ENCODE measurements at places on chromosomes 7 and 10.

DNA sequence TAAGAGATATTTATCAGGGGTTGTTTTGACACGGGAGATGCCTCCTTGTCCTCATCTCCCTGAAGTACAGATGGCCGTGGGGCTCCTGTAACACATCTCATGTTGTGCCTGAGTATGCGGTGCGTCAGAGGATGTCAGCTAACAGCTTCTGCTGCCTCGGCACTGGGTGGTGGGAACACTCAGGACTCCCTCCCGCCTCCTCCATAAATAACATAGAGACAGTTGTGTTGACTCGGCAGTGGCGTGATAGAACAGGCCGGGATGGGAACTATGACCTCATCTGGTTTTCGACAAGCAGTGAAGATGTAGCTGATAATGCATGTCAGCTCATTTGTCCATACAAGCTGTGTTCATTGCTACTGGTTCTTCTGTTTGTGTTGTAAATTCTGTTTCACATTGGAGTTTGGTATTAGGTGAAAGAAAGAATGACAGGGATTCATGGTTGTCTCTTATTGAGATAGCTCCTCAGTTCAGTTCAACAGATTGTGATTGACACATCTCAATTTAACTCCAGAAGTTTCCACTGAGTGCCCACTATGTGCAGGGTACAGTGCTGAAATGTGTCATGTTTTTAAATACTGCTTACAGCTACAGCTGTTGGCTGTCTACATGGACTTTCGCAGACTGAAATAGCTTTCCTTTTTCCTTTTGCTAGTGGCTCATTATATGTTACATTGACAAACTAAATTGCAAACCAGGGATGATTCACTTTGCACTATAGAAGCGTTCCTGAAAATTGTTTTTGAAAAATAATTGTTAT is 87.4 kb downstream of the CHN2 start:
- DNase-seq: no peak

DNA sequence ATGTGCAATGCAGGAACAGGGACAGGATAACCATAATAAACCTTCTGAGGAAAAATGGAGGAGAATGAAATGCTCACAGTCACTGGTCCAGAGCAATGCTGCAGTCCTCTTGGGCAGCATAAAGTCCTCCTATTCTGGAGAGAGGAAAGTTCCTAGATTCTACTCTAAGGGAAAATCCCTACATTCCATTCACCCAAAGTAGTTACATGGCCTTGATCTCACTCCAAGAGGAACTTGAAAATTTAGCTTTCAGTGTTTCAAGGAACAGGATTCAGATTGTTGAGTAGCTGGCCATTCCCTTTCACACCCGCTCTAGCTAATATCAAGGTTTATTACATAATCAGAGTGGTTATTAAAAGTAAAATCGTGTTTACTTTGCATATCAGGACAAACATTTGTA is 168.3 kb downstream of the CHRM2 start:
- no peak for DNase-seq

DNA sequence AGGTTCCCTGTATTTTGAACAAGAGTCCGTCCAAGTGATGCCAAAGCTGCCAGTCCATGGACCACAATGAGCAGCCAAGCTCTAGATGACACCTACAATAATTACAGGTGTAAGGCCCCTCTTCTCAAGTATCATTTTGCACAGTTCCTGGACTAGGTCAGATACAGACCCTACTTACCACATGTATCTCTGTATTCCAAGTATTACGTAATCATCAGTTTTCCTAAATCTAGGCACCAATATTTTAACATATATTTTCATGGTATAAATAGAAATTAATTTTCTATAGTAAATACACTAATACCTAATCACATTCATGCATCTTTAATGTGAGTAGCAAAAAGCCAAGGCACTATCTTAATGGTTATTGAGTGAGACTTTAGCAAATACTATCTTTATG is 157.0 kb upstream of the PRSS1 start:
- no peak for DNase-seq

GRCh38 chr10:97442277-97442676 is 3.5 kb downstream of the EXOSC1 start:
- DNase-seq: no peak

GRCh38 chr7:29116361-29117200 is 29.8 kb downstream of the CPVL start:
- no peak for DNase-seq

DNA sequence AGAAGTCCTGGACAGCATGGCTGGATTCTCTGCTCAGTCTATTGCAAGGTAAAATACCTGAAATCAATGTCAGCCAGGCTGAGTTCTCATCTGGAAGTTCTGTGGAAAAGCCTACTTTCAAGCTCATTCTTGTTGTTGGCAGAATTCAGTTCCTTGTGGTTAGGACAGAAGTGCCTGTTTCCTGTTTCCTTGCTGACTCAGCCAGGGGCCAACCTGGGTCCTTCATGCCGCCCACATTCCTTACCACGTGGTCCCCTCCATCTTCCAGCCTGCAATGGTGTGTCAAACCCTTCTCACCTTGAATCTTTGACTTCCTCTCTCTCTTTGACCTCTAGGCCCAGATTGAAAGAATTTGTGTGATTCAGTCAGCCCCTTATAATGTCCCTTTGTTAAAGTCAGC is 197.1 kb upstream of the STK17A start:
- no peak for DNase-seq

GRCh38 chr10:30463944-30464451 is 30.0 kb downstream of the MAP3K8 start:
- DNase-seq: no peak

DNA sequence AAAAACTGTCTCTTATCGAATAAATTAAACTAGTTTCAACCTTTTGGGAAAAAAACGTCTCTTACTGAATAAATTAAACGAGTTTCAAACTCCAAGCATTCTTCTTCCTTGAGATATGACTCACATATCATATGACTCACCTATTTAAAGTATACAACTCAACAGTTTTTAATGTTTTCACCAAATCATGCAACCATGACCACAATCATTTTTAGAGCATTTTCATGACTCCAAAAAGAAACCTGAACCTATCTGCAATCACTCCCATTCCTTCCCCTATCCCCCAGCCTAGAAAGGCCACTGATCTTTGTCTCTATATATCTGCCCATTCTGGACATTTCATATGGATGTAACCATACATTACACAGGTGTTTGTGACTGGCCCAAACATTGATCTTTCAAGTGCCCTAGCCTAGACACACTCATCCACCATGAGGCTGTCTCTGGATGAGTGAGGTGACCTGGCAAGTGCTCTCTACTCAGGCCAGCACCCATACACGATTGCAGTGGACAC is 115.3 kb downstream of the PIP4K2A start:
- no peak for DNase-seq

- DNase-seq: no peak
Measured at GRCh38 chr7:47085491-47086275, 496.2 kb downstream of the TNS3 start.

- DNase-seq: no peak
Measured at GRCh38 chr10:51004776-51005175, 69.5 kb upstream of the PRKG1 start.

DNA sequence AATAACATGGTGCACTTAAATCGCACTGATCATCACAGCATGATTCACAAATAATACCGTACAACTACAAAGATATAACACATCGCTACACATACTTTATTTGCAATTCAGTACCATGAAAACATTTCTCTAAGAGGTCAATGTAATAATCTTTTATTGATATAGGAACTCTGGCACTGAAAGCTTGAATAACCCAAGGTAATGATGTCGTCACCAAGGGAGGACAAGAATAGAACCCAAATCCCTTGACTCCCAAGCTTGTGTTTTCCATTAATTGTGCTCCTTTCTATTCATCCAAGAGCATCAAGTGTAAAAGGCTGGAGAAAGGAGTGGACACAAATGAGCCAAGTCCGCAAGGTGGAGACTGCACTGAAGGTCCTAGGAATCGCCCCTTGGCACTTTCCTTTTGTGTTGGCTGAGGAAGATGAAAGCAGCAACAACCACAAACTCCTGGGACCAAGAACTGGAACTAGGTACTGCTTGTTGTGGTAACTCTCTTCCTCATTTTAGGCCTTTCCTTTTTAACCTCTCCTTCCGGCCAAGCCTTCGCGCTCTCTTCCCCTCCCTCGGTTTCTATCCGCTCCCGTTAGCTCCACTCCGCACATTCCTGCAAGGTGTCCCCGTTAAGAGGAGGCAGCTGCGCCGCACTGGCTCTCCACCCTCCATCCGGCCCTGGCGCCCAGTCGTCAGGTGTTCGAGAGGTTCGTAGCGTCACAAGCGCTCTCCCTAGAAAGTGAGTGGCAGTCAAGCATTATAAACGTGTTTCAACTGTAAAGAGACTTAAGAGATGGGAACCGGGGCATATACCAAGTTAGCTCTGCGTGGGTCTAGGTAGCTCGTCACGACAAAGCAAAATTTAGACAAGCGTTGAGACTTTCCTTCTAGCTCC is 1.0 kb upstream of the CBLL1 start:
- DNase-seq: peak; percentile 2

DNA sequence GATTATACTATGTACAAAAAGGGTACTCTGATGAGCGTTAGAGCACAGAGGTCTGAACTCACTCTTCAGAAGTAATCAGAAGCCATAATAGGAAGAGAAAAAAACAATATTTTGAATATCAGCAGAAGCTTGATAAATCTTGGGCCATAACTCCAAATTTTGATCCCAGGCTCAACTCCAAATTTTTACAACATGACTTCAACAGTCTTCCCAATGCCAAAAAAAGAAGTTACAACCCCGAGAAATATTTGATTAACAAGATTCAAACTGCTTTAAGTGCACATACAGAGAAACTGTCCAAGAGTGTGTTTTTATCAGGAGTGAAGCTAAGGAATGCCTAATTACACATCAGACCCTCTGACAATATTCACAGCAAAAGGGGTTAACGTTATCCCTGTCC is 7.5 kb downstream of the MPP7 start:
- no peak for DNase-seq

DNA sequence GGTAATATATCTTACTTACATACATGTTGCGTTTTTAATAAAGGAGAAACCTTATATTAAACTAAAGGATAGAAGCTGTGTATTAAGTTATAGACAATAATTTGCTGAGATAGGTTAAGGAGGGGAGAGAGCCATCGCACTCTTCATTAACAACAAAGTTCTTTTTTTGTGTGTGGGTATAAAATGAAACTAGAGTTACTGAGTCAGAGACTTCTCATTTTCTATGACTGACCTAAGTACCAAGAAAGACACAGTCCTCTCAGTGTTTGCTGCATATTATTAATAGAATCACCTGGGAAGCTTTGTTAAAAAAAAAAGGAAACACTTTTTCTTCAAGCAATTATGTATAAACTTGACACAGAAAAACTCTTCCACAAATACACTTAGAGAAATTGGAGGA is 31.4 kb downstream of the FEZF1 start:
- no peak for DNase-seq
